NCI-H2171 (cell line): ENCODE measurements at places on chromosomes 2 and 18.

DNA sequence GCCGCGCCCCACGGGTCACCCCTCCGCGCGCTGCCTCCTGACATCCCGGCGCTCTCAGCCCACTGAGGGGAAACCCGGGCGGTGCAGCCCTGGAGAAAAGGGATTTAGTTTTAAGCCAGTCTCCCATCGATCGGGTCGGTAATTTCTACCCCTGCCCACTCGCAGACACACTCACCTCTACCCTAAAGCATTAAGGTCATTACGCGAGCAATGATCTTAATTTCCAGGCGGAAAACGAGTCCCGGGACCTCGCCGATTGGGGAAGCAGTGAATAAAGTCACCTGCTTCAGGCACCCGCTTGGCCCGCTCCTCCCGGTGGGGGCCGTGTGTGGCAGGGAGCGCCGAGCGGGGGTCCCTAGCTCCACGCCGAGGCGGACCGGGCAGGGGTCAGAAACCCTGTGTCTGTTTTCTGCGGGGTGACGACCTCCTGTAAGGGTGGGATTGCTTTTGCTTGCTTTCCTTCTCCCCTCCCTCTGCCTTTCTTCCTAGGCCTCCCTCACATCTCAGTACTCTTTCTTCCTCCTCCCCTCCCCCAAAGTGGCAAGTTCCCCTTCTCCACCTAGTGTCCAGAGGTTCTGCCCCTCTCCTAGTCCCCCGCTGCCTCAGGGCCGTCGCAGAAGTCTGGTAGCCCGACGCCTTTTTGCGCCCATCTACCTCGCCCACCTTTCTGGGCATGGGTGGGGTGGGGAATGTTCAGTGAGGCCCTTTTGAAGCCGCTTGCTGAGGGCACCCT, 142.6 kb downstream of the MEIS1 start:
- no peak for DNase-seq

GRCh38 chr2:136086253-136087016, 31.5 kb downstream of the CXCR4 start:
- peak; percentile 6 for DNase-seq

- no peak for DNase-seq
Observed at GRCh38 chr2:241546771-241547498, 11.6 kb upstream of the BOK start.

- DNase-seq = no peak
Observed at GRCh38 chr18:27030421-27030820, 154.7 kb downstream of the CHST9 start.

- no peak for DNase-seq
Observed at GRCh38 chr2:55781542-55781941, 87.9 kb upstream of the PNPT1 start.

DNA sequence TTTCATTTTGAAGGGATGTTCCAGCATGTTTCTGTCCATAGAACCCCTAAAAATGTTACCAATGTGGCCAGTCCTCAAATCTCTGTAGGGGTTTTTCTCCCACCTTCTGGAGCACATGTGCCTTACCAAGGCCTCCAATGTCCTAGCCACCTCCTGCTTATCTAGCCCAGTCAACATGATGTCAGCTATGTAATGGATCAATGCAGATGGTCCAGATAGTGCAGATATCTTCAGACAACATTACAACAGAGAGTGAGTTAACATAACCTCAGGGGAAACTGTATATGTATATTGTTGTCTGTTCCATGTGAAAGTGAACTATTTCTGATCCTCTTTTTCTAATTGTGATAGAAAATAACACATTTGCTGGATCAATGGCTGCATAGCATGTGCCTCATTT, 92.7 kb downstream of the MRPS9 start:
- DNase-seq = no peak

DNA sequence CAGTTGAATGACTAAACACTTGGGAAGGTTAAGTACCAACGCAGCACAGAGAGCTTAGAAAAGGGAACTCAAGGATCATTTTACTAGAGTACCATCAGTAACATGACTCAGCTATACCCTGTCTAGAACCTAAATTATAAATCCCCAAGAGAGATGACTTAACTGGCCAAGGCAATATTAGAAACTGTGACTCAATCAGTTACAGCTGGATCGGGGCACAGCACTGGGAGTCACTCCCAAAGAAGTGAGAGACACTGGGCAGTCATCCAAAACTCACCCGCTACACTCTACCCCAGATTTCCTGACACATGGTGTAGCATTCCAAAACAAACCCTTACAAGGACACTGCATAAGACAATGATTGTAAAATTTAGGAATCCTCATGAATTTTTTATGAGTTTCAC, 17.7 kb downstream of the IWS1 start:
- peak; percentile 69 for DNase-seq

DNA sequence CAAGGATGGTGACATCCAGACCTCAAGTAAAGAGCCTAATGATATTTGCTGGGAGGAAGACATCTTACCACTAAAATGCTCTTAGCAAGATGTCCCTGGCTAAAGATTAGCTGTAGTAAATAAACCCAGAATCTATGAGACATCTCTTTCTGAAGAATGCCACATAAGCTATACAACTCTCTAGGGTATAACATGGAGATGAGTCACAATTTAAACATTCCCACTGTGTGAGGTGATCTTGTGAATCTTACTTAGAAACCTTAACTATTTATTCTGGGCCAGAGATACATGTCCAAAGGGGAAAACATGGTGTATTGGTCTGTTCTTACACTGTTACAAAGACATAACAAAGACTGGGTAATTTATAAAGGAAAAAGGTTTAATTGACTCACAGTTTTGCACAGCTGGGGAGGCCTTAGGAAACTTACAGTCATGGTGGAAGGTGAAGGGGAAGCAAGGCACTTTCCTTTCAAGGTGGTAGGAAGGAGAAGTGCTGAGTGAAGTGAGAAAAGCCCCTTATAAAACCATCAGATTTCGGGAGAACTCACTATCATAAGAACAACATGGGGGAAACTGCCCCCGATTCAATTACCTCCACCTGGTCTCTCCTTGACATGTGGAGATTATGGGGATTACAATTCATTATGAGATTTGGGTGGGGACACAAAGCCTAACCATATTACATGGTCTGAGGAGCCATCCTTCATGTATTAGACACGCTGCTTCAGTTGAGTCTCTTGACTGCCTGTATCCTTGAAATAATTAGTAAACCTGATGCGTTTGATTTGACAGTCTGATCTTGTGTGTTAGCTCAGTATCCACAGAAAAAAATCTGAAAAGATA, 17.1 kb downstream of the KRCC1 start:
- DNase-seq = no peak

GRCh38 chr2:184780384-184780783, 182.1 kb downstream of the ZNF804A start:
- no peak for DNase-seq

GRCh38 chr2:147782141-147782930, 62.5 kb upstream of the ACVR2A start:
- DNase-seq = no peak
